ENCODE measurements at places on chromosomes 11 and 22. TPM values are rescaled to one million over a fixed set of nuclear protein-coding genes. Genes with fewer than 3 reads are reported as not detected.

DNA sequence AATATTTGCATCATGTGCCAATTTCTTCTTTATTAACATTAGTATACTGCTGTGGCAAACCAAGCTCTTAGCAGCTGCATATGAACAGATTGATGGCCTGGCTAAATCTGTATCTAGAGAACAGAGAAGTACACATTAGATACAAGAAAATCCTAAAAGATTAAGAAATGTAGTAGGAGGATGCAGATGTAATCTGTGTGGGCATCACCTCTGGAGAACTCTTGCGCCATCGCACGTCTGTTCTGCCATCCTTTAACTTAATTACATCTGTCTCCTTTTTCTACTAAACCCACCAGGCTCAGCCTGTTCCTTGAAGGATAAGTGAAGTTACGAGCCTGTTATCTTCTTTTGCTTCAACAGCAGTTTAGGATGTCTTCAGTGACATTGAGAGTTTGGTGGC, 196.4 kb upstream of the PITPNB start:
- no peak for DNase-seq

DNA sequence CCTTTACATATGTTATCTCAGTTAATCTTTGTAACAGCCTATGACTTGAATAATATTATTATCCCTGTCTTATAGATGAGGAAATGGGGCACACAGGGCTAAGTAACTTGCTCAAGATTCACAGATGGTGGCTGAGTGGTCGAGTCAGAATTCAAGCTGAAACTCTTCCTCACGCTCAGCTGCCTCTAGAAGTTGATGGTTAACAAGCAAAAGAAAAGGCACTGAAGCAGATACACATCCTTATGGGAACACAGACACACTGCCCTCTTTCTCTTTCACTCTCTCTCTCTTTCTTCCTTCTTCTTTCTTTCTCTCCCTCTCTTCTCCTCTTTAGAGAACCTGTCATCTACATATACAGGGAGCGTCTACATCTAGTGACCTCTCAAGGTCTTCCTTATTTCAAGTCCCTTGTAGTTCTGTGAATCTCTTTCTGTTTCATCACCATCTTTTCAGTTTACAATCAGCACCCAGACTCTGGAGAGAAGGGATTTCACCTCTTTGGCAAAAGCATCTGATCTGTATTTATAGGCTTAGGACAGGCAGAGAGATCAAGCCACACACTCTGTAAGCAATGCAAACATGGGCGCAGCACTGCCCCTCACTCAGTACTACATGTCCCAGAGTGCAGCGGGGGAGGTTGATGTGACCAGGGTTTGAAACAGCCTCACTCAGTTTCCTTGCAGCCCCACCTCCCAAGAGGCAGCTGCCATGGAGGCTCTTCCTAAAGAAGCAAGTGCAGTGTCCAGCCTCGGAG, 75.7 kb downstream of the GRAMD1B start:
- DNase-seq = no peak

DNA sequence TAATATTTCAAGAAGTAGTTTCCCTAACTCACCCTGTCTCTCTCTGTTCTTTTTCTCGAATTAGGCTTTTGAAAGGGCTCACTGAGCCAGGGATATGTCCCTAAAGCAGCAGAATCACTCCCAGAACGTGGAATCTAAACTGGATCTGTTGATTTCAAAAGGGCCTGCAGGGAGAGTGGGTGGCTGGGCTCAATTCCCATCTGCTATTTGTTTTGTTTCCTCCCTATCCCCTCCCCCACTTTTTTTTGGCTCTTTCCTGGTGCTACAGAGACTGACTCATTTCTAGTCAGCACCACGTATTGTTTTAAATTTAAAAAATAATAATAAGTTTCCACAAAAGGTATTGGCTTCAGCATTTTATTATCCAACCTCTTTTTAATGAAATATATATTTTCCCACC, 961.5 kb downstream of the FAM181B start:
- DNase-seq = no peak

GRCh38 chr22:26610072-26610958, 7.5 kb downstream of the CRYBB1 start:
- no peak for DNase-seq

Gene CRYBB3
- not detected for total RNA-seq

Gene KRTAP5-11
- total RNA-seq = not detected
